Activated naive CD4-positive, alpha-beta T cell treated with anti-CD3 and anti-CD28 coated beads for 36 hours (primary cell): ENCODE measurements at places on chromosomes 11 and 22.

DNA sequence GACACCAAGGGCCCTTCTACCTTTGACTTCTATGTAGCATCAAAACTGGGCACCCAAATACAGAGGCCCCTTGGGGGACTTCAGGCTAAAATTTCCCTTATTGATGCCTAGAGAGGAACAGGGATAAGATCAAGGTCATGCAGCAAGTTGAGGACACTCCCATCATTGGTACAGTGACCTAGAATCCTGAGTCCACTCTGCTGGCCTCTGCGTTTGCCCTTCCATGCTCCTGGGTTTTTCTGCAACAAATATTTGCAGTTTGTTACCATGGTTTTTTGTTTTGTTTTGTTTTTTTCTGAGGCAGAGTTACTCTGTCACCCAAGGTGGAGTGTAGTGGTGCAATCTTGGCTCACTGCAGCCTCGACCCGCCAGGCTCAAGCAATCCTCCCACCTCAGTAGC lies 64.2 kb downstream of the THAP12 start:
- no peak for DNase-seq

DNA sequence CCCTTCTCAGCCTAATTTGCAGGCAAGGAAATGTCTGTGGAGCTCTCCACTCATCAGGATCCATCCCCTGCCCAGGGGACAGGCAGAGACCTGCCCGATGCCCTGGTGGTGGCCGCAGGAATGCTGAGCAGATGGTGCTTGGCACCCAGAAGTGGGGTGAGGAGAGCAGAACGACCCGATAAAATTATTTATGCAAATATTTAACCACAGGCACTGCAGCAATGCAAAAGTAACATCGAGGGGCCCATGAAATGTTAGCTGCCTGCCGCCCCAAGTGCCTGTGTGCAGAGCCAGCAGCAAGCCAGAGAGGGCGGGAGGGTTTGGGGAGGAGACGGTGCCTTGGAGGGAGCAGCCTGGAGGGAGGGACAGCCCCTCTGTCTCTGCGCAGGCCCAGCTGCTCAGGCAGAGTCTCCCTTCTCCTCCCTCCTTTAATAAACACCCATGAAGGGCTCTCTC lies 205.5 kb downstream of the CTTN start:
- no peak for DNase-seq

DNA sequence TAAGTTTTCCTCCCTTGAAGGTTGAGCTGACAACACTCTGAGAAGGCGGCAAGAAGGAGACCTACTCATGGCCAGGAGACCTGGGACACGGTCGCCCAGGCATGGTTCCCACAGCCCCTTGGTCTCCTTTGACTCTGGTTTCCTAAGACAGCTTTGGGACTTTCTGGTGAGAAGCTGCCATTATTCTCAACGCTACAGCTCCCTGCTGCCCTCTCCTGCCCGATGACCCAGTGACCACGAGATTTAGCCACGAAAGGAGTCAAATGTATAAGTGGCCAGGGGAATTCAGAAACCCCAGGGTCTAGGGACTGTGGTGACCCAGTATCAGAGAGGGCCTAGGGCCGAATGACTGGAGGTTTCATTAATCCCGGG lies 699 bp upstream of the SDF2L1 start:
- DNase-seq: no peak

- DNase-seq: no peak
Measured at GRCh38 chr11:62933285-62933684, 12.1 kb upstream of the CHRM1 start.
